CD4-positive, alpha-beta T cell treated with Interleukin-6 for 4 hours (primary cell): ENCODE measurements at places on chromosomes 7 and 10.

DNA sequence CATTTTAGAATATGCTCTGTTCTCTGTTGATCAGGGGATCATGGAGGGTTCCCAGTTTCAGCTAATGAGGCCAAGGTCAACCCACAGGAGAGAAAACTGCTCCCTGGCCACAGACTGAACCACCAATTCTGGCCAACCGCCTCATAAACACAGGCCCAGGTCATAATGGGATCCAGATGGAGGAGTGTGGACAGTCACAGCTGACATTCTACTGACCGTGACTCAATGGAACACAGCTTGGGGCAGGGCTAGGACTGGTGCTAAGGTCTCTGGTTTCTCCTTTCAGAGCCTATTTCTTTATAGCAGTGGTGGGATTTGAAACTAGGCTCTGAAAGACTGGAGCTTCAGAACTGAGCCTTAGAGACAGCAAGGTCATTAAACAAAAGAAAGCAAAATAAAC is 68.3 kb downstream of the HIPK2 start:
- no peak for DNase-seq

- DNase-seq = no peak
These were observed 273.5 kb downstream of the KLF6 start for GRCh38 chr10:3511483-3511882.

DNA sequence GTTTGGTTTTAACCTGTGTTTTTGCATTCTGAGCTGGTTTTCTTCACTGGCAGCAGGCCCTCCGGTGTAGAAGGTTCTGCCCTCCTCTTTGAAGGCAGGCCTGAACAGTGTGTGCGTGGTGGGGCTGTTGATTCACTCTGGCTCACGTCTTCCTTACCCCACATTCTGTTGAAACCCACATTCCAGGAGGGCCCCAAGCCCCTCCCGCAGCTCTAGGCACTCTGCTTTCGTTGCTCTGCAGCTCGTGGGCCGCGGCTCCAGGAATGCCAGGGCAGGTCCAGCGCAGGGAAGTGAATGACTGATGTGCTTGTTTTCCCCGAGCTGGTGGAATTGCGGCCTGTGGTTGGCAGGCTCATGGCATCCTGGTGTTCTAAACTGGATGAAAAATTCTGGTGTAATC is 49.0 kb downstream of the HTRA1 start:
- no peak for DNase-seq

GRCh38 chr7:111089822-111090426 is 1.0 kb upstream of the LRRN3 start:
- no peak for DNase-seq

- DNase-seq = no peak
These were observed 23.7 kb downstream of the PARP12 start for GRCh38 chr7:140039066-140039465.

DNA sequence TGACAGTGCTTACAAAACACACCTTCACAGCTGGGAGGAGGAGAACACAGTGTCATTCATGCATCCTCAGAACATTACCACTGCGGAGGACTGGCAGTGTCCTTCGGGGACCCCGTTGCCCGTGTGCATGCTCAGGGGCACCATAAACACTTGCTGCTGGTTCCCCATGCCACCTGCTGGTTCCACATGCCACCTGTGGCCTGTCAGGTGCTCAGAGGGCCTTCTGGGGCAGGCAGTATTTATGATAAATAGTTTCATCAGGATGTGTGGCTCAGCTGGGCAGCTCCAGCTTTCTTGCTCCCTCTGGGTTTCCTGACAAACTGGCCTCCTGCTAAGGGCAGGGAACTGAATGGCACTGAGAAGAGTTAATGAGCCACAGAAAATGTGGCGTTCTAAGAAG is 32.1 kb downstream of the CELF2 start:
- no peak for DNase-seq

DNA sequence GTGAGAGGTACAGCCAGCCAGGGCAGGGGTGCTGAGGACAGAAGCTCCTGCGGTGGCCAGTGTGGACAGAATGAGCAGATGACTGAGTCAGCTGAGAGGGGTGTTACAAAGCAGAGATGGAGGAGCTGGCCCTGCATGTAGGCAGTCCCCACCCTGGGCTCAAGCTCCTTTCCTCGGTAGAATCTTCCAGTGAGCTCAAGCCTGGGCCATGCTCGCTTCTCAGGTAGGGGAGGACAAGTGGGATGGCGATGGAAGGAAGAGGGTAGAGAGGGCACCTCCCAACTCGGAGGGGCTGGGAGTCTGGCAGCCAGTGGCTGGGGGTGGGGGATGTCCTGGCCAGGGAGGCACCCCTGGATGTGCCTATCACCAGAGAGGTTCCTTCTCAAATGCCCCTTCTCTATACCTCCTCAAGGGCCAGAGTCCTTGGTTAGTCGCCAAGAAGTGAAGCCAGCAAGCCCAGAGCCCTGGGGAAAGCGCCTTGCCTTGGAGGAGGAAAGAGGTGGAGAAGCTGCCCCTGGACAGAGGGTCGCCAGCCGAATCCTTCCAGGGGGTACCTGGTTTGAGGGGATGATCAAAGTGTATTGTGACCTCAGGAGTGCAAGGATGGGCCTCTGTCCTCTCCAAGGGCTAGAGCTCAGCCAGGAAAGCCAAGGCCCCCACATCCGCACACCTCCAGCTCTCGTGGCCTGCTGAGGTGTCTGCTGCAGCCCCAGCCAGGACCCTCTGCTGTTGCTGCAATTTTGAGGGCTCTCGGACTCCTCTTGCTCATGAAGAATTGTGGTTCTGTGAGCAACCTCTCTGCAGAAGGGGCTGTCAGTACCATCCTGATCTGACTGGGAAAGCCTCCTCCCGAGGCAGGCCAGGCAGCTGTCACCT is 88.6 kb upstream of the MACROH2A2 start:
- no peak for DNase-seq

DNA sequence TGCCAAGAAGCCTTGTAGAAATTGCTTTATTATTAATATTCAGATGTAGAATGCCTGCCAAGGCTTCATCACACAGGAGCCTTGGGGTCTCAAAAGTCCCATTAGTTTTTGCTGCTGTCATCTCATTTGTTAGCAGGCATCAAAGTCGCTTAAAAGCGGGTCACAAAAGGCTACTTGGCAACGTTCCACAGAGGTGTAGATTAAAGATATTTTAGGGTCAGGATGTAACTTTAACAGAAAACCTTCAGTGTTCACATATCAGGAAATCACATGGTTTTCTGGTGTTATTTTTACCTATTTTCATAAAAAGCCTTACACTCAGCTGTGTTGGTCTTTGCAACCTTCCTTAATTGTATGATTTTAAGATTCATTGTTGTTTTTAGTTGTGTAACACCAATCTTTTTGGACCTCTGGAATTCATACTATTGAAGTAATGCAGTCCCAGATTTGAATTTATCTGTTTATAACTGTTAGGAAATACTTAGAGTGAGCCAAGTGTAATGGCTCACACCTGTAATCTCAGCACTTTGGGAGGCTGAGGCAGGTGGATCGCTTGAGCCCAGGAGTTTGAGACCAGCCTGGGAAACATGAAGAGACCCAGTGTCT is 65.3 kb downstream of the TET1 start:
- DNase-seq = no peak

- DNase-seq = no peak
These were observed 56.4 kb downstream of the AP3M1 start for GRCh38 chr10:74094231-74094630.

DNA sequence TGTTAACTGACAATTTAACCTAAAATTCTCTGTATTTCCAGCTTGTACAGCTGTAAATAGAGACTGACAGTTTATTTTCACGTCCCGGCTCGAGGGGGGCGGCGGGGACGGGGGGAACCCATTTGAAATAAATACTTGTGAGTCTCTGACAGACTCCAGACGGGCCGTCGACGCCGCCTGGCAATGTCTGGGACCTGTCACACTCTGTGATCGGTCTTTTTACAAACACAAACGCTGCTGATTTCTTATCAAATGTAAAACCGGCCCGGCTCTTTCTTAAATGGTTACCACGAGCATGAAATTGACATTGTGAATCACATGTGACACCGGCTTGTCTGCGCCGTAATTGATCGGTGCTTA is 57.0 kb downstream of the UNCX start:
- DNase-seq = no peak

GRCh38 chr7:35596061-35596460 is 98.9 kb downstream of the HERPUD2 start:
- no peak for DNase-seq

- no peak for DNase-seq
These were observed at the start of gene KAZALD1 for GRCh38 chr10:101061624-101062231. TSS of gene KAZALD1 (plus strand) at chr10:101061989. CDS start at chr10:101062593, 604 bp downstream.

GRCh38 chr10:35194906-35195305 is 68.3 kb downstream of the CREM start:
- no peak for DNase-seq

DNA sequence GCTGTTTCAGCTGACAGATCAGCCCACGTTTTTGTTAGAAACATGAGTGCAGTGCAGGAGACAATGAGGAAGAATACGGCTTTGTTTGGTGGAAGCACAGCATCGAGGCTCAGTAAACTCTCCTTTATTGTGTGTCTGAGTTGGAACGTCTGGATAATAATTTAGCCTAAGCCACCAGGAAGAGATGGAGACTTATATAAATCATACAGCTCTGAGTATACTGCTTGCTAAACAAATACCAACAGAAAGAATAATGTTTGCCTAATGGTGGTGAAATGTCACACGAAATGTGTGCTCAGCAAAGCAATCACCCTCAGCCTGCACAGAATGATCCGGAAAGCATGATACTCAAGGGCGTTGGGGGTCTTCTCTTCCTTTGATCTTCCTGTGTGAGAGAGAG is 664.1 kb upstream of the ADARB2 start:
- no peak for DNase-seq

DNA sequence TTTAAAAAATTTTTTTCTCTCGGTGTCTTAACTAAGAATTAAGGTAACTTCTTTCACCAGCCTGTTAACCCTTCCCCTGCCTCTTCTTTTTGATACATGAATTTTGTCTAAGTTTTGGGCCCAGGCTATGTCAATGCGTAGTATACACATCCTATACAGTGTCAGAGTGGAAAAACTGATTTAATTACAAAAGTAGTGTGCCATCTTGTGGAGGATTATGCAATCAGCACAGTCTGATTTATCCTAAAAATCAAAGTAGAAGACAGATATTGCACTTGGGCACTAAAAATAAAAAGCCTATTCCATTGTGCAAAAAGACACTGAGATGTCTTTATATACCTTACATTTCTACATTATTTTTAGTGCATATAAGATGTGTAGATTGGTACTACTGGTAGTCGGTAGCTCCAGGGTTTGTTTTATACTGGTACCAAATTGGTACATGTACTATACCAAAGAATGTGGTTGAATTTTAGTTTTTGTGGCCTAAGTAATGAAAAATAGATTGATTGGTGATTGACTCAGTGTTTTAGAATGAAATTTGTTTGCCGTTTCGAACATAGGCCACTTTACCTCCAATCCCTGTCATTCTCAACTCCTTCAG is 96.6 kb downstream of the MKLN1 start:
- peak; percentile 9 for DNase-seq

GRCh38 chr7:20307901-20308300 is 22.8 kb upstream of the ITGB8 start:
- no peak for DNase-seq

- no peak for DNase-seq
These were observed 24.6 kb downstream of the TBXAS1 start for GRCh38 chr7:139853506-139854123.

GRCh38 chr7:30176463-30177109 is 41.8 kb downstream of the MTURN start:
- DNase-seq = no peak

GRCh38 chr7:139990142-139990535 is 72.6 kb downstream of the PARP12 start:
- DNase-seq = no peak

GRCh38 chr10:130656187-130656575 is 520.0 kb downstream of the GLRX3 start:
- no peak for DNase-seq

DNA sequence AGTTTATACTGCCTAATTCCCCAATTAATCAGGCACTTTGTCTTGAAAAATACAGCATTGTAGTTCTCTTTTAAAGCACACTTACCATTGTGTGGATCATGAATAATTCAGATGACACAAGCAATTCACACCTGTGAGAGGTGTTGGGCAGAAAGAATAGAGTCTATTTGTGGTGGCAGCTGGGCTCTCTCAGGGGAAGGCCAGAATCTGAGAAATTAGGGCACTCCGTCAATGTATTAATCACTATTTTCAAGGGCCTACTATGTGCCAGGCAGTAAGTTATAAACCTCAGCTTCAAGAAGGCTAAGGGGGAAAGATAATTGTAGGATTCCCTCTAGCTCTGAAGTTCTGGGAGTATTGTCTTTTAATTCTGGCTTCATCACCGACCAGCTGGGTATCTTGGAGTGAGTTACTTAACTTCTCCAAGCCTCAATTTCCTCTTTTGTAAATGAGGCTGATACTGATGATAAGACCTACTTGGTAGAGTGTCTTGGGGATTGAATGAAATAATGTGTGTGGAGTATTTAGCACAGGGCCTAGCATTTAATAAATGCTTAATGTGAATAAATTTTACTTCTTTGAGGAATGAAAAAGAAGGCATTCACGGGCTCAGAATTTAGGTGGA is 2.5 kb downstream of the CHN2 start:
- no peak for DNase-seq

GRCh38 chr10:48389272-48389671 is 82.8 kb downstream of the MAPK8 start:
- DNase-seq = no peak

GRCh38 chr10:90598513-90598912 is 259.3 kb downstream of the HTR7 start:
- no peak for DNase-seq

DNA sequence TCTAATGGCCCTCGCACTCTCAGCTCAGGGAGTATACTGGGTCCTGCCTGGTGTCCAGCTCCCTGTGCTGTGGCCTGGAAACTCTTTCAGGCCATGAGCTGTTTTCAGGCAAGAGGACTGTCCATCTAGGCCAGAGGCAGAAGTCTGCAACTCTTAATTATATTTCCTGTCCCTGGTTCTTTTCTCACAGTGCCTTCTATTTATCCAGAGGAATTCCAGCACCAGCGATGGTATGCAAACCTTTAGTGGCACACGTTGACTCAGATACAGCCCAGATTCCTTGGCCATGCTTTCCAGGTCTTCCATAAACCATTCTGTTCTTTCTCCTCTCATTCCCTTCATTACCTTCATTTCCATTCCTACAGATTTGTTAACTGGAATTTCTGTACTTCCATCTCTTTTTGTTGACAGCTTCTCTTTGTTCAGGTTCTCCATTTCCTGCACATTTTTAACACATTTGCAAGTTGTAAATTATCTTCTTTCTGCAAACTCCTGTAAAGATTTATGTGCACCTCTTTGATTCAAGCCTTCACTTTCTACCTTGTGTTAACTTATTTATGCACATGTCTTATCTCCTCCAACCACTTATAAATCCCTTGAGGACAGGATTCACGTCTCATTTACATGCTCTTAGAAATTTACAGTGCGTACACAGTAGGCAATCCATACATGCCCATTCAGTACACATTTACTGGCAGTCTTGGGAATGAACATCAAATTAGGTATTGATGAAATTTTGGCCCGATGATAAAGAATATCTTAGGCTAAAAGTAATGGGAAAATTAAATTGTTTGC is 172.1 kb downstream of the CELF2 start:
- DNase-seq = no peak

GRCh38 chr7:129202058-129202777 is 13.8 kb downstream of the SMO start:
- no peak for DNase-seq
